ENCODE measurements at places on chromosomes 1 and 21. TPM values are rescaled to one million over a fixed set of nuclear protein-coding genes. Genes with fewer than 3 reads are reported as not detected.

- H3K4me1 ChIP-seq: peaks cover 33% of the 10 kb centered on the region
- H3K27ac ChIP-seq: no peak overlapping the region
- DNase-seq: no peak
Observed at GRCh38 chr1:184637664-184638240, 116.9 kb downstream of the EDEM3 start.

- H3K36me3 ChIP-seq: no peaks in the 10 kb centered on the region
- H3K4me3 ChIP-seq: no peak overlapping the region
- DNase-seq: peak; percentile 94
Observed at GRCh38 chr1:182601416-182601786, 2.8 kb downstream of the RGS16 start.

DNA sequence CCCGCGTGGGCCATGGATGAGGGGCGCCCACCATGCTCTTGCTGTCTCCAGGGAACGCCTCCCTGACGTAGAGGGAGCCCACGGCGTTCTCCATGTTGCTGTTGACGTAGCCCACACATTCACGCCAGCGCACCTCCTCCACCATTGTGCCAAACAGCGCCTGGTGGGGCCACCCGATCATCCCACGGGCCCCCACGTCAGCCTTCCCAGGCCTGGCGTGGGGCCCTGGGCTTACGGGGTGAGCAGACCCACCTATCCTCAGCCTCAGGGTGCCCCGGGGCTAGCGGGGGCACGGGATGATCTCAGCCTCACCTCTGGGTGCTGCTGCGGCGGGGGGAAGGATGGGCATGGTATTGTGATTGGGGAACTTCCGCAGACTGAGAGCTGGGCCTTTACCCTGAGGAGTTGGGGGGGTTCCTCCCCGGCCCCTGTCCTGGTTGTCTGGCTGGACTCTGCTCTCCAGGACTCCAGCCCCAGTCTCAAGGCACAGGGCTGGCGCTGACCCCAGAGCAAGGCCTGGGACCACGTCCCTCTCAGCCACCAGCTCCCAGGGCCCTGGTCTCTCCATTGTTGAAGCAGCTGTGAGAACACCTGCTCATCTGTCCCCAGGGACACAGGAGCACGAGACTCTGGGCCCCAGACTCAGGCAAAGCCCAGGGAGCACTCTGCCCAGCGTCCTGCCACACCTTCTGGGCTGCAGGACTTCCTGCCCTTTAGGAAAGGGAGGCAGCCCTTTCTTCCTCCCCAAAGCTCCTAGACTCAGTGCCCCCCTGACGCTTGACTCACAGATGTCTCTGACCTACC lies 10.2 kb downstream of the PRXL2B start:
- H3K4me3 ChIP-seq: no peak overlapping the region
- no peaks in the 10 kb centered on the region for H3K36me3 ChIP-seq
- no peak overlapping the region for H3K27ac ChIP-seq
- no peaks in the 10 kb centered on the region for H3K4me1 ChIP-seq
- peaks cover 15% of the 10 kb centered on the region for H3K27me3 ChIP-seq
- no peak for DNase-seq

DNA sequence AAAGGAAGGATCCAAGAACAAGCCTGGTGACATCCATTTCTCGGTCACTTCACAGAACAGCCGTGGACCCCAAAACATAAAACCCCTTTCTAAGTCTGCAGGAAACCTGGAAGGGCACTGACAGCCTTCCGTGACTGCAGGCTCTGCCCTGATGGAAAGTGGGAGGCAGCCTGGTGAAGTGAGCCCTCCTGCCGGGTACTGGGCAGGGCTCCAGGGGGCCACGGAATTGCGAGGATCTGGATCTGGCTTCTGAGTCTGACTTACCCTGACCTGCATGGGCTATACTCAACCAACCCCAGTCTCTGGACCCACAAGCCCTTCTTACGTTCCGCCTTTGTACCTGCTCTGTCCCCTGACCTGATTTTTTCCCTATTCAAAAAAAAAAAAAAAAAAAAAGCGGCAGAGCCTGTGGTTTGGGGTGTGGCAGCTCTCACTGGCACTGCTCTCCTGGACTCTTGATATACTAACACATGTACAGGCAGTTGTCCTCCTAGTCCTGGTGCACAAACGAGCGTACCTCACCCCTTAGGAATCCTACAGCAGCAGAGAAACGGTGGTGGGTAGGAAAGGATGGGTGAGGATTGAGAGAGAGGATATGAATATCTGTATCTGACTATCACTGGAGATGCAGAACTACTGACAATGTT lies 82.9 kb downstream of the BEND5 start:
- DNase-seq: no peak
- no peaks in the 10 kb centered on the region for H3K4me1 ChIP-seq
- H3K27me3 ChIP-seq: no peaks in the 10 kb centered on the region
- no peak overlapping the region for H3K27ac ChIP-seq
- no peak overlapping the region for H3K4me3 ChIP-seq

GJB5 gene
- not detected for total RNA-seq

GPR37L1 gene
- 0.06 TPM for total RNA-seq

SLC37A1 gene
- 1.2 TPM for total RNA-seq

CFAP74 gene
- total RNA-seq: not detected
